ENCODE measurements at places on chromosomes 13 and 19.

- no peak overlapping the region for H3K4me3 ChIP-seq
- no peak for DNase-seq
- no peaks in the 10 kb centered on the region for H3K36me3 ChIP-seq
- H3K27me3 ChIP-seq = no peaks in the 10 kb centered on the region
- H3K4me1 ChIP-seq = no peaks in the 10 kb centered on the region
Observed at GRCh38 chr13:43544631-43545030, 242.1 kb downstream of the ENOX1 start.

DNA sequence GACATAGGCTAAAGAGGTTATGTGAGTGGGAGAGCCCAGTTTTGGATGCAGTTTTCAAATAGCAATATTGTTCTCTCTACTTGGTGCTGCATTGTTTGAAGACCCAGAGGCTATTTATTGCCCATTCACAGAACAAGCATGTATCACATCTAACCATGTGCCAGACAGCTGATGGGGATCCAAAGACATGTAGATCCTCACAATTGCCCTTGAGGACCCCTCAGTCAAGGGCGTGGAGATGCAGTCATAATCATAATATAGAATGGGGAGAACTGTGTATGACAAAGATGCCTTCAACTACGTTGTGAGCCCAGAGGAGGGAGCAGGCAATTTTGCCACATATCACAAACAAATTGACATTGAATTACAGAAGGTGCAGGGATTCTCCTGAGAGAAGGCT is 70.5 kb downstream of the NHLRC3 start:
- H3K4me3 ChIP-seq = no peak overlapping the region
- no peak for DNase-seq
- H3K4me1 ChIP-seq = no peaks in the 10 kb centered on the region
- H3K36me3 ChIP-seq = no peaks in the 10 kb centered on the region
- no peak overlapping the region for H3K27ac ChIP-seq

DNA sequence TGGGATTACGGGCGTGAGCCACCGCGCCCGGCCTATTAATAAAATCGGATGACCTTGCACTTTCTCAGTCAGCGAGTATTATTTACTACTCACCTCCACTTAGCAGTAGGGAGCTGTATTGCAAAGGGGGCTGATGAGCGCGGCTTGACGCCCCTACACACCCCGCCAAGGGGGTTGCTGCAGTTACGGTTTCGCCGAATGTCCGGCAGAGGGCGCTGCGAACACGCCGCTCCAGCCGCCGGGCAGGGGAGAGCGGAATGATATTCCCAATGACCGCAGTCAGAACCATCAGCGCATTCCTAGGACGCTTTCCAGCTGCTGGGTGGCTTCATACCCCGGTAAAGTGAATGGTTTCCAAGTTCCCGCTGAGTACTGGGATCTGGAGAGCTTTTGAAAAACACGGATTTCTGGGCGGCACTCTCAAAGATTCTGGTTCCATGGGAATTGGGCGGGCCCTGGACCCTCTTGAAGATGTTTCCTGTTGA is 30.0 kb upstream of the TPT1 start:
- peaks cover 4% of the 10 kb centered on the region for H3K4me1 ChIP-seq
- no peaks in the 10 kb centered on the region for H3K27me3 ChIP-seq
- DNase-seq = peak; percentile 86
- no peak overlapping the region for H3K4me3 ChIP-seq

GRCh38 chr19:33773704-33774624 is 22.7 kb upstream of the KCTD15 start:
- H3K4me3 ChIP-seq = no peak overlapping the region
- H3K4me1 ChIP-seq = no peaks in the 10 kb centered on the region
- H3K27me3 ChIP-seq = peaks cover 5% of the 10 kb centered on the region
- H3K27ac ChIP-seq = no peak overlapping the region
- H3K36me3 ChIP-seq = no peaks in the 10 kb centered on the region
- no peak for DNase-seq

DNA sequence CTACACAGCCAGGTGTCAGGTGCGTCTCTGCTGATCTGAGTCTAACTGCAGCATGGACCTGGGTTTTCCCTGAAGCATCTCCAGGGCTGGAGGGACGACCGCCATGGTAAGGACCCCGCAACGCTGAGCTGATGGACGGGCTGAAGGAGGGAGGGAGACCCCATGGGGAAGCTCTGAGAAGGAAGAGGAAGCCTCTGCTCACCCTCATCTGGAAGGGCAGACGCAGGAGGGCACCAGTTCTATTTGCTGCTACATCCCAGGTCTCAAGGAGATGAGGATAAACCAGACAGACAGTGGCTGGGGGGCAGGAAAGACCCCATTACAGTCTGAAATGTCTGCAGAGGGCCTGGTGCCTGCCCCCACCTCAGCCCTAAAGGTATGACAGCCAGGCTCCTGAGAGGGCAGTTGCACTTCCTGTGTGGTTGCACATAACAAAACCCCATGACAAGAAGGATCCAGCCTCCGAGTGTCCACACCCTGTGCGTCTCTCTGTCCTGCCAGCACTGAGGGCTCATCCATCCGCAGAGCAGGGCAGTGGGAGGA is at the start of gene LILRA2:
LILRA2 (plus strand) TSS at position 461 of the 543 bp plus-strand sequence. CDS start 89 bp downstream, outside the sequence.
- H3K4me1 ChIP-seq = no peaks in the 10 kb centered on the region
- H3K4me3 ChIP-seq = no peak within 1 kb of the TSS
- H3K27ac ChIP-seq = no peak within 1 kb of the TSS
- no peaks in the 10 kb centered on the region for H3K27me3 ChIP-seq
- DNase-seq = no peak

DNA sequence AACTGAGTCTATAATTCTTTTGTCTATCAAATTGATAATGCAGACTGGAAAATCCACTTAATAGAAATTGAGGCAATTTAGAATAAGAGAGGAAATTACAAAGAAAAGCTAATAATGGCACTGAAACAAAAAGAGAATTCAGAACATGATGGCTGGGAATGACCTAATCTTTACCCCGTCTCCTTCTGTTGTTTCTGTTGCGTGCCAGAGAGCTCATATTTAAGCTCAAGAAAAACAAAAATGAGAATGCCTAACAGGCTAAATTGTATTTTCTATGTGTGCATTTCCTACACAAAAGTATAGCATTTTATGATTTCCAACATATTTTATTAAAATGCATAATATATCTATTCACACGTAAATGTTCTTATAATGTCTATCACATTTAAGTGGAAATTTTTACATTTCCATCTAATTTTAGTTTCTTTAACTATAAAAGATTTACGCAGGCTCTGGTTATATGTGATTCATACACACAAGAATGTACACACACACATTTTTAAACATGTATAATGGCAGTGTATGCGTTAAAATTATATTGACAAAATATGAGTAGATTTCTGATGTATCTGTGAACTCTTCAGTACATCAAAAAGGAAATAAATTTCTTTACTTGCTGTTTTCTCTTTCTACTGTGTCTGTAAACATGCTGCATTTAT is 432.3 kb downstream of the SLITRK6 start:
- H3K27ac ChIP-seq = no peak overlapping the region
- DNase-seq = peak; percentile 59
- H3K4me3 ChIP-seq = no peak overlapping the region
- H3K36me3 ChIP-seq = no peaks in the 10 kb centered on the region

- H3K36me3 ChIP-seq = no peaks in the 10 kb centered on the region
- no peak overlapping the region for H3K27ac ChIP-seq
- no peak overlapping the region for H3K4me3 ChIP-seq
Observed at GRCh38 chr13:93865235-93865634, 614.2 kb downstream of the DCT start.

- H3K27me3 ChIP-seq = no peaks in the 10 kb centered on the region
- H3K36me3 ChIP-seq = no peaks in the 10 kb centered on the region
- H3K4me3 ChIP-seq = no peak overlapping the region
- H3K4me1 ChIP-seq = no peaks in the 10 kb centered on the region
Observed at GRCh38 chr13:32446773-32447465, 19.0 kb upstream of the N4BP2L1 start.

DNA sequence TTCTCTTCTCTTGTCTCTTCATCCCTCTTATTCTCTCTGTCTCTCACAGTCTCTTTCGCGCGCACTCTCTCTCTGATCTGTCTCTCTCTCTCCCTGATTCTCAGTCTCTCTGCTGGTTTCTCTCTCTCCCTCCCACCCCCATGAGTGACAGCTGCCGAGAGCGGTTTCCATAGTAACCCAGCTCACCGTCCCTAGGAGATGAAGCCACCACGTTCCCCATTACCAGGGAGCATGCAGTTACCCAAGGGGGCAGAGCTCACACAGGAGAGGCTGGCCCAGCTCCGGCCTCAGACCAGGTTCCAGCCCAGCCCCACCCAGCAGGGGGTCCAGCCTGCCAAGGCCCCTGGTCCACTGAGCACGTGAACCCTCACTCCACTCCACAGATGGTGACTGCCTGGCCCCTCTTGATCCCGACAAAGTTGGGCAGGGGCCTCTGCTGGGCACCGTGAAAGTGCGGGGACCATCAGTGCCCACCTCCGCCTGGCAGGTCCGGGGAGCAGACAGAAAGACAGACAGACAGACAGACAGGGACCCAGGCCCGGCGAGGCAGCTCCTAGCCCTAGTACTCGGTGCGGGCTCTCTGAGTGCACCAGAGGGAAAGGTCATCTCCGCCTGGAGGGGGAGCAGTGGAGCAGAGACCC is 50.6 kb downstream of the CELF5 start:
- H3K36me3 ChIP-seq = no peaks in the 10 kb centered on the region
- H3K27ac ChIP-seq = no peak overlapping the region
- H3K4me1 ChIP-seq = peaks cover 2% of the 10 kb centered on the region
- H3K27me3 ChIP-seq = peaks cover 14% of the 10 kb centered on the region

GRCh38 chr19:21454901-21455300 is 50.5 kb upstream of the ZNF429 start:
- no peak overlapping the region for H3K4me3 ChIP-seq
- no peaks in the 10 kb centered on the region for H3K27me3 ChIP-seq
- DNase-seq = no peak
- H3K36me3 ChIP-seq = no peaks in the 10 kb centered on the region
- H3K27ac ChIP-seq = no peak overlapping the region

DNA sequence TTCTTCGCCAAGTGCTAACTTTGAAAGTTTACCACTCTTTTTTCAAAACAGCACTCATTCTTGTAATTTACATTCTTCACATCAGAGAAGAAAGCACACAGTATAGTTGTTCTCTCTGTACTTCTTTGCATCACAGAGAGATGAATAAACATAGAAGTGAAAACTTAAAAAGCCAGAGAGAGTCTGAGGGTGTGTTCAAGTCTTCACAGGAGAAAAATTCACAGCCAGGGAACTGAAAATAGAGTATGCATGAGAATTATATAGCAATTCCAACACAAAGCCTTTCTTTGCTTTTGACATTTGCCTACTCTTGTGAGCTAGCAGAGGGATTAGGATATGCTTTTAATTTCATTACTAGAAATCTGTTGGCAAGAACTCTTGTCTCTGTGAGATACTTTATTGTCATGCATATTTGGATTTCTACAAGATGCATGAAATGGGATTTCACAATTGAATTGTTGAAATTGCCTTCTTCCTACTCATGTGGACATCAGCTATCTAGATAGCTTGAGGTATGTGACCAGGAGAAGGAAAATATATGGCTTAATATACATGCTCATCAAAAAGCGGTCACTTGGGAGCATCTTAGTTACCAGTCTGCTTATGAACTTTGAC is 166.1 kb downstream of the SLC7A1 start:
- H3K27ac ChIP-seq = no peak overlapping the region
- H3K36me3 ChIP-seq = no peaks in the 10 kb centered on the region
- DNase-seq = no peak
- H3K4me3 ChIP-seq = no peak overlapping the region
- H3K27me3 ChIP-seq = peaks cover 24% of the 10 kb centered on the region

- no peaks in the 10 kb centered on the region for H3K4me1 ChIP-seq
- no peak overlapping the region for H3K27ac ChIP-seq
- DNase-seq = no peak
Observed at GRCh38 chr19:49456326-49456725, 3.3 kb downstream of the ALDH16A1 start.

DNA sequence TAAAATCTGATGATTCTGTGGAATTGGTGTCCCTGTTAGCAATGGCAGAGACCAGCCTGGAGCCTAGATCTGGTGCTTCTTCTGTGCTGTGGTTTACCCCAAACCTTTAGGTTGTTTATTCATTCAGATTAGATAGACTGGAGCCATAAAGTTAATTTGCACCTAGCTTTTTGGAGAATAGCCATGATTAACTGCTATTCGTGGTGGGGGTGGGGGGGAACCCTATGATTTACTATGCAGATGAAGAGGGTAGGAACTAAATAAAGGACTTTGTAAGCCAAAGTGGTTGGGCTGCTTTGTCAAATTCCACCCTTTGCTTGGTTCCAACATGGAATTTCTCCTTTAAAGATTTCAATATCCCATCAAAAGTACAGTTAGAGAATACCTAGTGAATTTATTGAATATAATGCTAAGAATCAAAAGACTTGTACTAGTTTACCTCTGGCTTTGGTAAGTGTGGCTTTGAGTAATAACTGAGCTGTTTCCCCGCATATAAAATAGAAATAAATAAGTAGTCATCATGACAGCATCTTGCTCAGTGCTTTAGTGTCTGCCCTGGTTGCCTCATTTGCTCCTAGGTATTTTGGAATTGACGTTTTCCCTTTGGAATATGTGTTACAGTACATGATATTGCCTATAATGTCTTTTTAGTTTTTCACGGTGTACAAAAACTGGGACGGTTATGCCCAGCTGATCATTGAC is 27.6 kb downstream of the SKA3 start:
- DNase-seq = no peak
- no peak overlapping the region for H3K27ac ChIP-seq
- no peaks in the 10 kb centered on the region for H3K4me1 ChIP-seq
- peaks cover 6% of the 10 kb centered on the region for H3K36me3 ChIP-seq
- no peaks in the 10 kb centered on the region for H3K27me3 ChIP-seq

- H3K36me3 ChIP-seq = no peaks in the 10 kb centered on the region
- H3K4me3 ChIP-seq = no peak overlapping the region
- no peak for DNase-seq
- no peaks in the 10 kb centered on the region for H3K27me3 ChIP-seq
- no peak overlapping the region for H3K27ac ChIP-seq
- no peaks in the 10 kb centered on the region for H3K4me1 ChIP-seq
Observed at GRCh38 chr13:44894001-44894770, 95.1 kb downstream of the NUFIP1 start.

DNA sequence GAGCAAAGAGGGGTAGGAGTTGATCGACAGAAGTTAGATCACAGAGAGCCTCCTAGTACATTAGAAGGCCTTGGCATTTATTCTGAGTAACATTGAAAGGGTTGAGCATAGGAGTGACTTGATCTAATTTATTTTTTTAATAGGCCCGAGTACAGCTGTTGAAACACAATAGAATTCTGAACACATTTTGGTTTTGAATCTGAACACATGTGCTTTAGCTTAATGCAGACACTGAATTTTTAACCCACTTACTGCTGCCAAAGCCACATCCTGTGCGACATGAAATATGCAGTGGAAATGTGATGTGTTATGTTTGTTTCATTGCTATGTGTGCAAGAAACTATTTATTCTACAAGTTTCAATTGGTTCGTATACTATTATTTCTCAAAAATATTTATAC is 1505.9 kb downstream of the PCDH9 start:
- H3K27me3 ChIP-seq = no peaks in the 10 kb centered on the region
- H3K36me3 ChIP-seq = no peaks in the 10 kb centered on the region
- H3K27ac ChIP-seq = no peak overlapping the region
- H3K4me1 ChIP-seq = no peaks in the 10 kb centered on the region

GRCh38 chr13:49560270-49561061 is 24.9 kb downstream of the RCBTB1 start:
- H3K27me3 ChIP-seq = no peaks in the 10 kb centered on the region
- DNase-seq = peak; percentile 68
- no peak overlapping the region for H3K27ac ChIP-seq
- H3K4me3 ChIP-seq = no peak overlapping the region

GRCh38 chr19:15412832-15413231 is 6.0 kb downstream of the AKAP8L start:
- peak; percentile 34 for DNase-seq
- peaks cover 7% of the 10 kb centered on the region for H3K36me3 ChIP-seq
- H3K27ac ChIP-seq = no peak overlapping the region
- H3K4me1 ChIP-seq = peaks cover 12% of the 10 kb centered on the region
- H3K27me3 ChIP-seq = no peaks in the 10 kb centered on the region

GRCh38 chr13:33537026-33537425 is 251.5 kb upstream of the STARD13 start:
- DNase-seq = peak; percentile 68
- peaks cover 2% of the 10 kb centered on the region for H3K4me1 ChIP-seq
- H3K27ac ChIP-seq = peak overlapping the region; percentile 49

All from fibroblast of lung (primary cell).